ENCODE measurements at places on chromosomes 2 and 18.
A peak's percentile ranks its signal among the peaks of the same experiment; 100 is the strongest.

DNA sequence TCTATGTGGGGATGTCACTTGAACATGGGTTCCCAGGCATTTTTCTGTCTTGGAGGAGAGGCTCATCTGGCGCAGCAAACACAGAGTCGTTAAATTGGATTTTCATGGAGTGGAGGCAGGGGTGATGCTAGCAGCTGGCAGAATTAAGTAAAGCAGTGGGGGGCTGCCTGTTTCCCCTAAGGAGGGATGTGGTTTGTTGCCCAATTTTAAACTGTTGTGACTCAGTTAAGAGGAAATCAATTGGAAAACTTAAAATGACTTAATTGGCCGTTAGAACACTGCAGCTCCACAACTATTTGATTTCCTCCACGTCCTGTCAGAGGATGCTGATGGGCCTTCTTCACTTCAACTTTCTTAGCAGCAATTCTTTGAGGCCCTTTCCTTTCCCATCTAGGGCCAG lies 354.1 kb upstream of the ATP5MC3 start:
- DNase-seq: no peak

- no peak for DNase-seq
Measured at GRCh38 chr18:13762690-13763439, 36.4 kb downstream of the RNMT start.

GRCh38 chr2:207418419-207418818 lies 111.3 kb upstream of the CREB1 start:
- no peak for DNase-seq

DNA sequence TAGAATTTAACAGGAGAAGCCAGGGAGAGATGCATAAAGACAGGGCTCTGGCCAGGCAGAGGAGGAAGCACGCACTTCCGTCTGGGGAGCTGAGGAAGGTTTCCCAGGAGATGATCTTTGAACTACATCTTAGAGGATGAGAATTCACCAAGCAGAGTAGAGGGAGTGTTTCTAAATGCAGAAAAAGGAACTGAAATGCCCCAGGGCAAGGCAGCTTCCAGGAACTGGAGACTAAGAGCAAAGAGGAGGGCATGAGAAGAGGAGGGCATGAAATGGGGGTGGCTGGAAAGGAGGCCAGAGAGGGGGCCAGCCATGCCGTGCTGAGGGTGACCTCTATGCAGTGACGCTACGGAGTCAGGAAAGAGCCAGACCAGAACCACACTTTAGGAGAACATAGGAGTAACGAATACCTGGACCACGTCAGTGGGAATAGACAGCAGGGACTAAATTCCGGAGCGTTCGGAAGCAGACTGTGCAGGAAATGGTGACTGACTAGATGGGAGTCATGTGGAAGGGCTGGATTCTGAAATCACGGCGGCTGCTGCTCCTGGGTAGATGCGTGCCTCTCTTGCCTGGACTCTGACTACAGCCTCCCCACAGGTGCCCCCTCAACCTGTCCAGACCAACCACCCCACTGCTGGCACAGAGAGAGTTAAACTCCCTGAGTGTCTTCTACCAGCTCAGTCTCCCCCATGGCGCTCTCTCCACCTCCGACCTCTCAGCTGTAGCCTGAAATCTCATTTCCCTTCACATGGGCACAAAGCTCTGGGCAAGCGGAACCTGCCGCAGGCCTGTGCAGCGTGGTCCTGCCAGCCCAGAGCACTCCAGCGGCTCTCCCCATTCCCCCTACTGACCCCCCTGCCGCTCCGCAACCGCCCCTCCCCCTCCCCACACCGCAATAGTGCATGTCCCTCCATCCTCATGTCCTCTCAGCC lies 87.0 kb upstream of the RTN4 start:
- DNase-seq: peak; percentile 59

GRCh38 chr2:203071148-203071547 lies 56.5 kb downstream of the NBEAL1 start:
- DNase-seq: no peak

GRCh38 chr2:216873573-216873972 lies 13.7 kb upstream of the TNP1 start:
- DNase-seq: peak; percentile 25

DNA sequence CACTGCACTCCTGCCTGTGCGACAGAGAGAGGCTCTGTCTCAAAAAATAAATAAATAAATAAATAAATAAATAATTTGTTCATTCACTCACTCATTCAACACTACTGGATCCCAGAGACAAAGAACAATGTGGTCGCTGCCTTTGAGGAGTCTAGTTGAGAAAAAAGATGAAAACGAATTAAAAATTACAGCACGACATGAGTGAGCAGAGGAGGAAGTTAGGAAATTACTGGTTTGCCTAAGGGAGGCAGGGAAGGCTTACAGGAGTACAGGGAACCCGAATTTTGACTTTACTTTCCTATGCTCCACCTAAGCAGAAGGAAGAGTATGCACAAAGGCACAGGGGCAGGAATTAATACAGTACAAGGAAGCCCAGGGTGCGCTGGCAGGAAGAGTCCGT lies 4.2 kb upstream of the KCMF1 start:
- DNase-seq: no peak

GRCh38 chr2:118562144-118562543 lies 285.3 kb downstream of the EN1 start:
- DNase-seq: no peak

DNA sequence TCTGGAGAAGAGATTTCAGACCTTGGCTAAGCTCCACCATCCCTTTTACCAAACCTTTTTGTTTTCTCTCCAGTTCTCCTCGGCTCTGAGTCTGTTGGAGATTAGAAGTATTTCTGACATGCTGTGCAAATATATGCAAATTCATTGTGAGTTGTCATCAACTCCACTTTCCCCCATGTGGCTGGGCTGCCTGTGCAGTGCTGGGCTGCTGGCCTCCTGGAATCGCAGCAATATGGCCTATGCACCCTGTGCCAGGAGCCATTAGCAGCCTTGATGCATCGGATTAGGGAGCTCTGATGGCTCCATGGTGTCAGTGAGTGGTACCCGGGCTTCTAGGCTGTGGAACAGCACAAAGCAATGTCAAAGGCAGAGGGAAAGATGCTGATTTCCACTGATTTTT lies 80.0 kb downstream of the GPR39 start:
- DNase-seq: no peak

- no peak for DNase-seq
Measured at GRCh38 chr2:8247905-8248622, 433.8 kb upstream of the ID2 start.

GRCh38 chr18:28116461-28116860 lies 60.5 kb downstream of the CDH2 start:
- DNase-seq: no peak

DNA sequence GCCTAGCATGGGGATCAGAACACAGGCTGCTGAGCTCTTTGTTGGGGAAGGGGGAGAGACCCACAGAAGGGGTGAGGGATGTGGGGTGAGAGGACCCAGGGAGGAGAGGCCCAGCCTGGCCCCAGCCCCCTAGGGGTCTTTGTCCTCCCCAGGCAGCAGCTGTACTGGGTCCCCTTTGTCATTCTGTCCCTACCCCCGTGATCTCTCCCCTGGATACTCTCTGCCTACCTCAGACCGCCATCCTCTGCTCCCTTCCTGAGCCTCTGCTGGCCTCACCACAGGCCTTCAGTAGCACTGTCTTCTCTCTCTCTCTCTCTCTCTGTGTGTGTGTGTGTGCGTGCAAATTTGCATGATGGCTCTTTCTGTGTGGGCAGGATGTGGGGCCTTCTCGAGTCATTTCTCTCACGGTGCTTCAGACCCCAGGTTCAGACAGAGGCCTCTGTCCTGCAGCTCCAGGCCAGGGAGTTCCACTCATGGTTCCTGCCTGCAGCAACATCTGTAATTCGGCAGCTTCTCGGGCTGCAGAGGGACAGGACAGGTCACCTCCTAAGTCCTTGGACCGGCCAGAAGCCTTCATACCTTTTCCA lies 1.4 kb downstream of the PSD4 start:
- no peak for DNase-seq

DNA sequence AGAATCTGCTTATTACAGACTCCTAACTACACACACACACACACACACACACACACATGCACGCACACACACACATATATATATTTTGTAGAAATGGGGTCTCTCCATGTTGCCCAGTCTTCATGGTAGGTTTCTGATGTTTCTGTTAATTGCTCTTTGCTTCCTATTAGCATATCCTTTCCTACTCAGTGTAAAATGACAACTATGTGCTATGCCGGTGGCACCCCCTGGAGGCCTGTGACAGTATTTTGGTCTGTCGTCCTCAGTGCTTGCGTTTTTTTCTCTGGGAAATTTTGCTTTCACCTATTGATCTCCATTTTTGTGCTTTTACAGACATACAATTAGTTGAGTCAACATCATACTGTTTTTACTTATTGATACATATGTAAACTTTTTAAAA lies 322.1 kb downstream of the LRRTM1 start:
- peak; percentile 61 for DNase-seq

GRCh38 chr2:144052083-144052482 lies 467.8 kb downstream of the ZEB2 start:
- no peak for DNase-seq

DNA sequence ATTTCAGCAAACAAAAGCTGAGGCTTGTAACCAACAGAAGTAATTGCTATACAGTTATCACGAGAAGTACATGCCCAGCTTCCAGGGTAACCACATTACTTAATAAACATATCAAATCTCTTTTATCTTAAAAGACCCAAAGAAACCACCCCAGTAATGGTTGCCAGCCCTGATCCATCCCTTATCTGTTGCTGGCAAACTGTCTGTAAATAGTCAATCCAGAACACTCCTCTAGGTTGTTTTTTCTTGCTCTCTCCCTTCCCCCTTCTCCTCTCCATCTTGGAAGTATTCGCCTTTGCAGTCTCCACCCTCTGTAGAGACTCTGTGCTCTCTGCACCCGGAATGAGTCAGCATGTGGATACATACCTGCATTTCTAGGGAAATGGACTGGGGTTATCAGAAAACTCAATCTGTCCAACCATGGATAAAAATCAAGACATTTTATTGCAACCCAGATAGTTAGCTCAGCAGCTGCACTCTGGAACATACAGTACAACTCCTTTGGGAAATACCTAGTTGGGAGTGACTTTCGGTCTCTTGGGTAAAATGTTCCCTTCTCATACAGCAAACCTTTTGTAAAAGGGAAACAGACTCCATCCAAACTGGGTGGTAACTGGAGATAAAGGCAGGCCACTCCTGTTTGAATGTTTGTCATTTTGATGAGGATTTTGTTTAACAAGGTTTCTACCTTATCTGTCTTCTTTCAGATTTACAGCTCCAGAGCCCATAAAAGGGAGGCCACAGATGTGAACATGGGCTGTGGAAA lies 123.5 kb upstream of the FOSL2 start:
- no peak for DNase-seq

DNA sequence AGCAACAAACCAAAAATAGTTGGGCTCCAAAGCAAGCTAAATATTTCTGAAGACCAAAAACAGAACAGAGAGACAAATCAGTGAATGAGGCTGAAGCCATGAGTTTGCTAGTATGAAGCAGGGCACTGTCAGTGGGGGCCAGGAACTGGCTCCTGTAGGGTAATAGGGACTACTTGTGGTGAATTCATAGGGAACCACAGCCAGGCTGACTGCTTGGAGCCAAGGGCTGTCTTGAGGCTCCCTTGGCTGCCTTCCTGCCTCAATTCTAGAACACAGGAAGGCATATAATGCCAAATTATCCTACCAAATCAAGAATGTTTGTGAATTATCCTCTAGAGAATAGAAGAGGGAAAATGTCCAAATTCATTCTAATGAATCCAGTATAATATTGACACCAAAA lies 406.0 kb downstream of the CCDC85A start:
- peak; percentile 2 for DNase-seq

DNA sequence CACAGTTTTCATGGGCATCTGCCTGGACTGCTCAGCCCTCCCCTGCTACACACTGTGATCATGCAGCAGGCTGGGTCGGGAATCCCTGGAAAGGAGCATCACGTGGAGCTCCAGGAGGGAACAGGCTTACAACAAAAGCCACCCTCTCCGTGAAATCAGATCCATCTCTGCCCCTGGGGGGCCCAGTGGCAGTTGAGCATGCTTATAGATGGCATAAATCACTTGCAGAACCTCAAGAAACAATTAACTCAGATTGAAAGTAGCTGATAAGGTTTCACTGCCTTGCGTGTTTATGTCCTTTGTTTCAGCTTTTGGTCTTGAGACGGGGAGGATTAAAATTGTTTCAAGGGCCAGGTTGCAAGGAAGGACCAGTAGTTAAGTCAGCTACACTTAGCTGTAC lies 354.8 kb upstream of the MEIS1 start:
- DNase-seq: no peak

GRCh38 chr18:36405611-36406010 lies 108.1 kb downstream of the FHOD3 start:
- DNase-seq: no peak

- no peak for DNase-seq
Measured at GRCh38 chr18:3466872-3467271, 16.9 kb downstream of the TGIF1 start.

DNA sequence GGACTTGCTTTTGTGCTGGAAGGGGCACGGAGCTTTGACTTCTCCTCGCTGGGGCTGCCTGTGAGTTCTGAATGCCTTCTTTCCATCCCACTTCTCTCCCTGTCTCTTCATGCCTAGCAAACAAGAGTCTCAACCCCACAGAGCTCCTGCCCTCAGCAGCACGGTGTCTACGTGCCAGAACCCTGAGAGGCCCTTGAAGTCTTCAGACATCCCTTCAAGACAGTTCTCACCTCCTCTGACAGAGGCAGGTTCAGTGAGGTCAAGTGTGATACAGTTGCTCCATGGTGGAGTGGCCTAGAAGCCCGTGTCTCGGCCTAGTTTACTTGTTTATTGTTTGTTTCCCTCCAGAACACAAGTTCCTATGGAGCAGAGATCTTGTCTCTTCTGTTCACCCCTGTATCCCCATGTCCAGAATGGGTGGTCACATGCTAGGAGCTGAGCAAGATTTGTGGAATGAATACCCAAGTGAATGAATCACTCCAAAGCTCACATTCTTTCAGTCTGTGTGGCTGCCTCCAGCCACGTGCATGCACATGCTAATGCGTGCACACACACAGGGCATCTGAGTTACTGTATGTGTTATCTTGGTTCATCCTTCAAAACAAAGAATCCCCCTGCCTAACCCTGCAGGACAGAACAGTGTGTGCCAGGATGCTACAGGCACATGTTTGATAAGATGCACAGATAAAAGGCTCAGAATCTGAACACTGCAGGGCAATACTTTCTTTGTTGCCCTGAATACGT lies 391.6 kb downstream of the NBAS start:
- DNase-seq: no peak

- DNase-seq: peak; percentile 67
Measured at GRCh38 chr18:3360211-3360610, 89.8 kb upstream of the TGIF1 start.

- no peak for DNase-seq
Measured at GRCh38 chr2:135219226-135219625, 167.1 kb downstream of the RAB3GAP1 start.

DNA sequence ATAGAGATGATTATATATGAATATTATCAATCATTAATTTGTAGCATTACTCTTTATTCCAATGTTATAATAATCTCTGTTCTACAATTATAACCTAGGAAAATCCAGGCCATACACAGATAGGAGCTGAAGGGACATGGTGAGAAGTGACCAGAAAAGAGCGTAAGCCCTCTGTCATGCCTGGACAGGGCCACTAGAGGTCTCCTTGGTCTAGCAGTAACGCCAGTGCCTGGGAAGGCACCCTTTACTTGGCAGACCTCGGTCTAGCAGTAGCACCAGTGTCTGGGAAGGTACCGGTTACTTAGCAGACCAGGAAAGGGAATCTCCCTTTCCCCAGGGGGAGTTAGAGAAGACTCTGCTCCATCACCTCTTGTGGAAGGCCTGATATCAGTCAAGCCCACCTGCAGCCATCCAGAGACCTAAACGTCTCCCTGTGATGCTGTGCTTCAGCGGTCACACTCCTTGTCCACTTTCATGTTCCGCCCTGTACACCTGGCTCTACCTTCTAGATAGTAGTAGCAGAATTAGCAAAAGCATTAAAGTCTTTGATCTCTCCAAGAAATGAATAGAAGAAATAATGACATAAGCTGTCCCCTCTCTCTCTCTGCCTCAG lies 447.5 kb upstream of the FSIP2 start:
- peak; percentile 16 for DNase-seq
